Effector memory CD8-positive, alpha-beta T cell (primary cell): ENCODE measurements at places on chromosomes 2 and 18.

GRCh38 chr2:161117506-161117905 is 42.7 kb upstream of the TANK start:
- no peak for DNase-seq

GRCh38 chr2:217316743-217317142 is 456.9 kb upstream of the TNP1 start:
- no peak for DNase-seq

DNA sequence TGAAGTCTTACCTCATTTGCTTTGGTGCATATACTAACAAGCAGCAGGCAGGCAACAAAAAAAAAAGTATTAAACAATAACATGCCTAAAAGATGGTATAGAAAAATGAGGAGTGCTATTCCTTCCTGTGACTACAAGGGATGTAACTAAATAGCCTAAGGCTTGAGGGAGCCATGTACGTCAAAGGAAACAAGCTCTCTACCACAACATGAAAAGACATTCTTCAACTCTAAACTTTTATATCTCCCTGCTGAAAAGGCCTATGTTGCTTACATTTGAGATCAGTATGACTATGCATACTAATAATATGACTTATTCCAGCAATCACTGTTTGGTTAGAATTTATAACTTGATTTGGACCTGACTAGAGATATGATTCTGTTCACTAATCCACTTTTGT is 347.9 kb downstream of the ADCYAP1 start:
- no peak for DNase-seq

DNA sequence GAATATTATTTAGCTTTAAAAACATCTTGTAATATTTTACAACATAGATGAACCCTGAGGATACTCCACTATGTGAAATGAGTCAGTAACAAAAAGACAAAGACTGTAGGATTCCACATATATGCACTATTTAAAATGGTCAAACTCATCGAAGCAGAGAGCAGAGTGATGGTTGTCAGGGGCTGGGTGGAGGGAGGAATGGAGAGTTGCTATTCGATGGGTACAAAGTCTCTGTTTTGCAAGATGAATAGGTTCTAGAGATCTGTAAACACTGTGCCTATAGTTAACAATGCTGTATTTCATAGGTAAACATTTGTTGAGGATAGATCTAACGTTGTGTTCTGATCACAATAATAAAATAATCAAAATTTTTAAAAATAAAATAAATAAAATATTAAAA is 1675.9 kb upstream of the CELF4 start:
- no peak for DNase-seq

DNA sequence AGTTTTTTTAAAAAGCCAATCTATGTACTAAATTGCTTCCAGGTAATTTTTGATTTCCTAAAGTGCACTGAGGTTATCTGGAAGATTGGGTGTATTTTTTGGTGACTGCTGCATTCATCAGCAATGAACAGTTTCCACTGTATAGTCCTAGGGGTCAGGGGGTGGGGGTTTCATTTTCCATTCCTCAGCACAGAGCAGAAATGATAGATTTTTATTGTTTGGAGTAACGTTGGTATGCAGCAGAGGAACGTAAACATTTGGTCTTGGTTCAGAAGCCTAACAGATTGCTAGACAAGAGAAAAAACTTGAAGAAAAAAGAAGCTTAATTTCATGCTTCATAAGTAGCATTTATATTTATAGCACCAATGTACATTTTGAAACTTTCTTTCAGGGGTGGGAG is 54.9 kb downstream of the ZCCHC2 start:
- no peak for DNase-seq

DNA sequence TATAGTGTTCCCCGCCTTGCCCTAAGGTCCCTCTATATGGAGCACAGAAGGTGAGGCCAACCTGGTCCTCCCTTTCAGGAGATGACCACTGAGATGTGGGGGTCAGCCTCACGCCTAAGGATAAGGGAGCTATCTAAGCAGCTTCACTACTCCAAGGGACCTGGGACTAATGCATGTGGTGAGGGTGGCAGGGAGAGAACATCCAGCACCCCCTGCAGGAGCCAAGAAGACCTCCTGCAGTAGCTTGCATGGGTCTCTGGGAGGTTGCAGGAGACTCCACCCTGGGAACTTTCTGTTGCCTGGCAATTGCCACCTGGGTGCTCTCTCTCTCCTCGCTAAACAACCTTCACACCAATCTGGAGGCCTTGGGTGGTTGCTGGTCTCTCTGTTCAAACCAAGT is 93.0 kb upstream of the KLHL29 start:
- no peak for DNase-seq

GRCh38 chr2:224158831-224159230 is 119.7 kb upstream of the SERPINE2 start:
- no peak for DNase-seq

- no peak for DNase-seq
Observed at GRCh38 chr18:14086458-14087231, 45.6 kb downstream of the ZNF519 start.

- no peak for DNase-seq
Observed at GRCh38 chr18:21851327-21851961, 110.9 kb downstream of the MIB1 start.

DNA sequence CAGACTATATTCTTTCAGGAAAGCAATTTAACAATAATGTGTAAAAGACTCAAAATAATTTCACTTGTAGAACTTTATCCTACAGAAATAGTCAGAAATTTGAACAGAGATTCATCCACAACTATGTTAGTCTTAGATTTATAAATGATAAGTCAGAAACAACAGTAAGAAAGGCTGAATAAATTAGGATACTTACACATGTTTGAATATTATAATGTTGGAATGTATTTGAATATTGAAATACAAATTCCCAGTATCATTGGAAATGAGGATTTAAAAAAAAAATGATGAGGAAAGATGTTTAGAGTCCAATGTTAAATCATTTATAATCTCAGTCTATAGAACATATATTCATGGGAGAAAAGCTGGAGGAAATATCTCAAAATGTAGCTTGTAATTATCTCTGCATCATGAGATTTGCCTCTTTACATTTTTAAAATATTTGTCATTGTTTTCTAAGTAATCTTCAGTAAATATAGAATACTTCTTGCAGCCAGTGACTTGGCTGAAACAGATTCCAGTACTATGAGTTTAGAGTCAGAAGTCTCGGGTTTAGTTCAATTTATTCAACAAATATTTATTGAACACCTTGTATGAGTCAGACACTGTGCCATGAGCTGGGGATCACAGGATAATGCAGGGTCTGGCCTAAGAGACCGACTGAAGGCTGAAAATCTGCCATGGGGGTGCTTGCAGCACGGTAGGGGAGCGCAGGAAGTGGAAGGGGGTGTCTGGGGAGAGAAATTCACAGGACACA is 32.3 kb downstream of the CXCR4 start:
- DNase-seq = no peak

GRCh38 chr18:77136871-77137665 is 4.5 kb upstream of the MBP start:
- no peak for DNase-seq

DNA sequence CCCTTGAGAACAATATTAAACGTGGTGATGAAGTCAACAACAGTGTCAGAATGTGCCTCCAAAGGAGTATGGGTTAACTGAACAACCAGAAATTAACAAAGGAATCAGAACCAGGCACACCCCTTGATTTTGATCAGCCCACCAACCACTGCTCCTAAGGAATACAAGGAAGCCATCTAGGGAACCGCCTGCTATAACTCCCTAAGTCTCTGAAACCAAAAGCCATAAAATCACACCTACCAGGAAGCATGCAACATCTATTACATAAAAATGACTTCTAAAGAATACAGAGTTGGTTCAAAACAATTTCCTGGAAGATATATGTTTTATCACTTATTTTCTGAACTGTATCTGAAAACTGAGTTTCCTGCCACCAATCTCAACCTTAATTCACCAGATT is 360.0 kb downstream of the EPHA4 start:
- no peak for DNase-seq

- no peak for DNase-seq
Observed at GRCh38 chr2:231383416-231384108, 11.9 kb upstream of the B3GNT7 start.

- DNase-seq = no peak
Observed at GRCh38 chr2:168515502-168515901, 59.4 kb downstream of the CERS6 start.

DNA sequence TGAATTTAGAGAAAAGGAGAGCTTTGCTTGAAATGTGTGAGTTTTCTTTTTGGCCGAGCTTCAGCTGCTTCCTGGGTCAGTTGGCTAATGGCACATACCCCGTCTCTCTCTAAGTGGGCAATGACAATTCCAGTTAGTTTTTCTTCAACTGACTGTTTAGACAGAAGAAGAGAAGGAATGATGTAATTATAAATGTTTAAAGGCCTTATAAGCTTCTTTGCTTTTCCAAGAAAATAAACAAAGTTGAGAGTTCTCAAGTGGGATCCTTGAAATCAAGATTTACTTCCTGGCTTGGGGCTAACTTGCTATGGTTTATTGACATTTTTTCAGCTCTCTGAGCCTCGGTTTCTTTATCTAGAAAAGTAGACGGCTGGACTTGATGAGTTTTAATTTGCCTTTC is 794.9 kb upstream of the ACVR2A start:
- DNase-seq = no peak

DNA sequence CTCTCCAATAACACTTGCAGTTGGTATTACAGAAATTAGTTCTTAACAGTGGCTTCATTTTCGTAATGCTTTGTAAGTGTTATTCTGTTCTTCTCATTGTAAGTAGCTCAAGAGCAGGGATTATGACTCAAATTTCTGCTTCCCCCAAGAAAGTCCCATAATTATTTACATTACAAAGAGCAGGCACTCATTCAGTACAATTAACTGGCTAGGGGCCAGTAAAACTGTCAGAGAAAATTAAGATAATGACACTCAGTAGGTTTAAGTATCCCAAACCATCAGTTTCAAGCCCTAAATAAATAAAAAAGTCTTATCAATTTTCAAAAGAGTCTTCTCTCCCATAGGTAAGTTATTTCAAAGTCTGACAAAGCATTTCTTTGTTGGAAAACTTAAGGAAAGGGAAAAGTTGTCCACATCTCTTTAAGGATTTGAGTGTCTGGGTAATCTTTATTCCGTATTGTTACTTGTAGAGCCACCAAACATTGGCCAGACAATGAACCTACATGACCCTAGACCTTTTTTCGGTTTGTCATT is 137.1 kb downstream of the ARHGAP28 start:
- no peak for DNase-seq

GRCh38 chr2:69163109-69163508 is 150.1 kb downstream of the ANTXR1 start:
- no peak for DNase-seq

- DNase-seq = no peak
Observed at GRCh38 chr2:154400563-154401290, 297.8 kb upstream of the KCNJ3 start.

DNA sequence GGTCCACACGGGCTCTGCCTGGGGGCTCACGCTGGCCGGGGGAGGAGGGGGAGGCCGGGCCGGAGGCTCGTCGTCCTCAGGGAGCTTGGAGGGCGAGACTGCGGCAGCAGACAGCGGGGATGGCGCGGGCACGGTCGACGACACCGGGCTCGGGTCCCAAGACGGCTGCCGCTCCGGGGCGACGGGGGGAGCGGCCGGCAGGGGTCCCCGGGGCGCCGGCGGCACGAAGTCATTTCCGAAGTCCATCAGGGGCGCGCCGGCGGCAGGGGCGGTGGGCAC is 491 bp downstream of the RTN4 start:
- no peak for DNase-seq

DNA sequence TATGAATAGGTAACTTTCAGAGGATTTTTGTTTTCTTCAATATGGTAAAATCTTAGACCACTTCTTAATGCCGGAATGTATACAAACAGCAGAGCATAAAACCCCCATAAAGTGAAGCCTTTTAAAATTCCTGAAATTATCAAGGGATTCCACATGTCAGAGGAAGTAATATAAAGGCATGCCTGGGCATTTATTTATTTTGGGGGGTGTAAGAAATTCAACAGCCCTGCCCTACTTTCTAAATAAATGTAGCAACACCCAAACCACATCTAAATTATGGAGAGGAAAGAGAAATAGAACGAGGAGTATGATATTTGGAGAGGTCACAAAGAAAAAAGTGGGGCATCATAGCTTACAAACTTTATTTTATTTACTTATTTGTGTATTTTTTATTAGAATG is 9.9 kb downstream of the CHST9 start:
- DNase-seq = no peak

GRCh38 chr18:74797577-74798151 is 200.0 kb downstream of the ZNF407 start:
- DNase-seq = no peak

DNA sequence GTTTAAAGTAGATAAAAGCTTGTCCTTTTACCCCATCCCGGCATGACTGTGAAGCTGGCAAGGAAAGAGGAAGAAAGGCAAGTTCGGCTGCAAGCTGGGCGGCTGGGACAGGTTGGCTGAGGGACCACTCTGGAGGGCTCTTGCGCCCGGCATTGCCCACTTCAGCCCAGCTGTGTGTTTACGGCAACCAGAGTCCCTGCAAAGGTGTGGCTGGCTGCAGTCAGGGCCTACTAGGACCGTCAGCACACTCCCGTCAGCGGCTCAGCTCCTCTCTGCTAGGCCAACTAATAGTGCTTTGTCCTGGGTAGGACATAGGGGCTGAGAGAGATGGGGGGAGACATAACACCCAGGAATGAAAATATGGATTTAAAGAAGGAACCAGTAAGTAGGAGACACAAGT is 11.7 kb upstream of the SAP130 start:
- DNase-seq = no peak
